ENCODE measurements at places on chromosomes 1 and 21.
A peak's percentile ranks its signal among the peaks of the same experiment; 100 is the strongest.

DNA sequence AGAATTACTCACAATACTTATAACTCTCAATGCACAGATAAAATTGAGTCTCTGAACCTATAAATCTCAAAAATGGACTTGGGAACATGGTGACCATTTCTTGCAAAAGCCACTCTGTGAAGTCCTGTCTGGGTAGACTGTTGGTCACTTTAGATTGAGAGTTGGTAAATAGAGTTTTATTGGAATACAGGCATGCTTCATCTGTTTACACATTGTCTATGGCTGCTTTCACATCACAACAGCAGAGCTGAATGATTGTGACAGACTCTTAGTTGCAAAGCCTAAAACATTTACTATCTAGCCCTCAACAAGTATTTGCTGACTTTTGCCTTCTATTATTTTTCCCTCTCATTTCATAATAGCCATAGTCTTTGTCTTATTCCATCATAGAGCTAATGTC lies 24.1 kb upstream of the ASPM start:
- DNase-seq = no peak

DNA sequence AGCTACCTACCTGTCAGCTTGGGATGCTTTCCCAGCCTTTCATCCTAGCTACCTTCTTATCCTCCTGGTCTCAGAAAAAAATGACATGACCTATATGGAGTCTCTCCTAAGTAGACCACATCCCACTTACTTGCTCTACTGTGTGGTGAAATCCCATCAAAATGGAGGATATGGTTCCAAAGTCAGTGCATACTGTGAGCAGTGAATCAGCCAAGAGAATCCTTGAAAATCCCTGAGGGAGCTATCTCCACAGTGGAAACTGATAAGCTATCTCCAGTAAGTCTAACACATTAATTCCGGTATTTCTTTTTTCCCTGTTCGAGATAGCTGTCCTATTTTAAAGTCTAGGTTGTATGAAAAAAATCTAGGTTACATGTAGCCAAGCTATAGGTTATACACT lies 189.7 kb downstream of the FGGY start:
- no peak for DNase-seq

GRCh38 chr1:81725823-81726222 lies 74.9 kb upstream of the ADGRL2 start:
- no peak for DNase-seq

GRCh38 chr21:15825700-15826099 lies 95.9 kb downstream of the USP25 start:
- no peak for DNase-seq

- DNase-seq = no peak
These were observed 541.3 kb downstream of the OMA1 start for GRCh38 chr1:58005212-58005611.

DNA sequence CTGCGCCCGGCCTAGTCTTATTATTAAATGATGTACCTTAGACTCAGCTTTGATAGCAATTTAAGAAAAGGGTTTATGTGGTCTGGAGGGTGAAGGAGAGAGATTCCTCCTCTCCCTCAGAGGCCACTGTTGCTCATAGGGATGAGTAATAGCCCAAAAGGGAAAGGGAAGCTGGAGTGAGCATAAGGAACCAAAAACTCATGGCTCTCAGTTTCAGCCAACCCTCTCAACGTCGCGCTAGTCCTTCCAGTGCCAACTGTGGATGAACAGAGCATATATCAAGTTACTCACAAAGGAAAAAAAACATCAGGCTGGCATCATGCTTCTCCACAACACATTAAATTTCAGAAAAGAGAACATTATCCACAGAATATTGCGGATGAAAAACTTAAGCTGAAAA lies 8.3 kb upstream of the GPR89B start:
- DNase-seq = no peak

- no peak for DNase-seq
These were observed 14.9 kb upstream of the KCNK1 start for GRCh38 chr1:233598891-233599541.

DNA sequence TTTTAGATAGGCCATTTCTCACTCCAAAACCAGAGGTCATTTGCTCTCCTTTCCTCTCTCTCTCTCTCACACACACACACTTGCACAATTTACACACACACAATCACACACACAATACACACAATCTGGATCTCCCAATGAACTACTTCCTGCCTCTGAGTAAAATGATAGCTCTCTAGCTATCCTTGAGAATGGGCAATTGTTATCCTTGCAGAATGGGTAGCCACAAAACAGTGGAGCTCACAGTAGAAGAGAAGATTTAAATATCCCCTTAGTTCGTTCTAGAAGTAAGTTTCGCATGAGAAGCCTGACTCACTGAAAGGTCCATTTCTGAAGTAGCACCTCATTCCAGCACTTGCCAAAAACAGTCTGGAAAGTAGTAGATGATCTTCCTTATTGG lies 17.6 kb downstream of the PALMD start:
- DNase-seq = no peak

DNA sequence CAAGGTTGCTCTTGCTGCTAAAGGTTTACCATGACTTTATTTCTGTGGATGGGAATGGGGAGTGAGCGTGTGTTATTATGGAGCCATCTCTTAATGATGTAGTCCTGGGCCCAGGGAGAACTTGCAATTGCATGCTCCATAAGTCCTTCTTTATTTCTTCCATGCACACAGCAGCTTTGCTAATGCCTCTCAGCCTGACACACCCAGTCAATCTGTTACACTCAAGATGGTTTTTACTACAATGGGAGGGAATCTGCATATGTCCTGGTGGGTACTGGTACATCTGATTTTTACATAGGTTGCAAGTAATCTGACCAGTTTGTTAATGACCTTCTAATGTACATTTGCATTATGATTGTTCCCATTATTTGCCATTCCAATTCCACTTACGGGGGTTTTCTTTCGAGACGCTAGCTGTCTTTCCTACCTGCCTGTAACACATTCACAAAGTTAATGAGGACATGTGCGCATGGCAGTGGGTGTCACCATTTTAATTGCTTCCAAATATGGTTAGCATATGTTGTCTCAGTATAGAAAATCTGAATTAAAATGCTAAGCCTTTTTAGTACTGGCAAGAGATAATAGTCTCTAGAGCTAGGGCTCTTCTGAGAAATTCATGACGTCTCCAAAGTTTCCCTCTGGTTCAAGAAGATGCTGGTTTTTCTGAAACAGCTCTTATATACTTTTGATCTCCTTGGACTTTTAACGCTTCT lies 188.2 kb downstream of the GRIK1 start:
- no peak for DNase-seq

DNA sequence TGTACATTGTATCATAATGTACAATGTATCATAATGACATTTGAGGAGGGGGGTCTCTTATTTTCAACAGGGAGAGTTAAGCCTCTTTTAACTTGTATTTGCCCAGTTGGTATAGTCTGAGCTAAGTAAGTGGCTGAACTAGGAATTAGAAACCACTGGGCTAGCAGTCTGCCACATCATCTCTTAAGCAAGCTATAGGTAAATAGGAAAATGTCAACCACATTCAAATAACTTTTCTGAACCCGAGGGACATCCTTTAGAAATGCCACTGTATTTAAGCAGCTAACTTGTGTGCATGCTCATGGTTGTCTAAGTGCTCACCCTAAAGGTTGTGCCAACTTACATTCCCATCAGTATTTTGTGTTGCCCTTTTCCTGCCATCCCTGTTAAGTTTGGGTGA lies 35.5 kb upstream of the ASB17 start:
- no peak for DNase-seq

DNA sequence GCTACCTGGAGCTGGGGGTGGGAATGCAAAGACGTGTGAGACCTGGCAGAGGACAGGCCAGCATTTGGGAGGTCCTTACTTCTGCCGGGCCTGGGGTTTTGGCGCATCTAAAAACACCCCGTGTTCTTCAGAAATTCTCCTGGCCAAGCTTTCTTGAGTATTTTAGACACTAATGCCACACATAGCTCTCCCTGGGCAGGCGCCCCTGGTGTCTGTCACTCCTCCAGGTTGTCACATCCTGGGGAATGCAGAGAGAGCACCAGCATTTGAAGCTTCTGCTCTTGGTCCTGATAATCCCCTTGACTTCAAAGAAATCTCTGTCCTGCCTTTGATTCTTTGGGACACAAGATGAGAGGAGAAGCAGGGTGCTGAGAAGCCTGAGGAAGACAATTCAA lies 6.0 kb downstream of the CAPN9 start:
- DNase-seq = no peak

DNA sequence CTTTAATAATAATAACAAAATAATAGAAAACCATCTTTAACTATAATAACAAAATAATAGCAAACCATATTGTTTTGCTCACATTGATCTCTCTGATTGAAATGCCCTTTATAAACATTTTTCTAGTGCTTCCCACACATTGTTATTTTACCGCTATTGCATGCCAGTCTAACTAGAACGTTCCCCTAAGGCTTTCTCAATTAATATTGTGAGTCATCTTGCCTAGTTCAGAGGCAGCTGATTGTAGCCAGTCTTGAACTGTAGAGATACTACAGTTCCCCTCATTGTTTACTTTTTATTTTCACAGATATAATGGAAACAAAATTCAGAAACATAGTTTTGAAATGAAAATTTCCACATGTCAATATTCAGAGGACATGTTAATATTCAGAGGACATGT lies 192.3 kb upstream of the ADGRL4 start:
- DNase-seq = no peak

DNA sequence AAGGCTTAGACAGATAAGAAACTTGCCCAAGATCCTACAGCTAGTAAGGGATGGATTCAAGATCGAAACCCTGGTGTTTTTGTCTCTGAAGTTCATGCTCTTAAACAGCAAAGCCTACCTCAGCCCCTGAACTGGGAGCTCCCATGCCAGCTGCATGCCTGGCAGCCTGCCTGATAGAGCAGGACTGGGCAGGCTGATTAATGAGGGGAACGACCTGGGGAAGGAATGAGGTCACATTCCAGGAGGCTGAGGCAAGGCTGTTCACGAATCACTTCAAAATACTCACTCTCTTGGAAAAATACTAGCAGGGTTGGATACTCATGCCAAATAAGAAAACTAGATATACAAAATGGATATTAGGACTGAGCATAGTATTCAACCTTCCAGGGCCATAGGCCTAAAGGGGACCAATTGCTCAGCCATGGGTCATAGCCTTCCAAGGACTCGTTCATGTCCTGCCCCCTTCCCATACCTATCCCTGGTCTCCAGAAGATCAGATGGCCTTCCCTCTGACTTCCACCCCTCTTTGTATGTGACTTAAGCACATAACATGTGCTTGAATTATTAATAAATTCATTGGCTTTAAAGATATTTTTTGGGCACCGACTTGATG lies 15.6 kb upstream of the TACSTD2 start:
- DNase-seq = no peak

DNA sequence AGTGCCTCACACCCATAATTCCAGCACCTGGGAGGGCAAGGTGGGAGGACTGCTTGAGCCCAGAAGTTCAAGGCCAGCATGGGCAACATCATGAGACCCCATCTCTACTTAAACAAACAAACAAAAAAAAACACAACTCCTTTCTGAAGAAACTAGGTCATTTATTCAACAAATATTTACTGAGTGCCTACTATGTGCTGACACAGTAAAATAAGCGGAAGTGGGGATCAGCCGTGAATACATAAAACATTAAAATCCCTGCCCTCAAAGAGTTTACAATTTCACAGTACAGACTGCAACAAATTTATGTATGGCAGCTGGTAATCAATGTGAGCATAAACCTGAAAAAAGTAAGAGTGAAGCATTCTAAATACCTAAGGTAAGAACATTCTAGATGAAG lies 65.3 kb downstream of the TUT4 start:
- no peak for DNase-seq

GRCh38 chr1:156813750-156814570 lies 2.7 kb downstream of the SH2D2A start:
- peak; percentile 22 for DNase-seq

GRCh38 chr21:23811805-23812204 lies 1795.5 kb downstream of the MRPL39 start:
- DNase-seq = no peak

DNA sequence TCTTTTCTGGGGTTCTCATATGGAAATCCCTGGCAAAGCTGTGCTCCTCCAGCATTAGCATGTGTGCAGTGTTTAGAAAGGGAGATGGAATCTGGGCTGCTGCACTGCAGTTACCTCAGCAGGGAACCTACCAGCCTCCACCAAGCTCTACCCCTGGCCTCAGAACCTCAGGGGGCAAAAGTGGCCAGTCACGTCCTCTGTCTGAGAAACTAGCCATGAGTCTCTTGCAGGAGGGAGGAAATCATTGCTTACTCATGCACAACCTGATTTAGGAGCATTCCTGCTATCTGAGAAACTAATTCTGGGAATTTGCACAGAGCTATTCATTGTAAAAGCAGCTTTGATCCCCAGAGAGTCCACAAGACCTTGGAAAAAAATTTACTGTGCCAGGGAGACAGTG lies 80.6 kb upstream of the IPO9 start:
- DNase-seq = no peak

DNA sequence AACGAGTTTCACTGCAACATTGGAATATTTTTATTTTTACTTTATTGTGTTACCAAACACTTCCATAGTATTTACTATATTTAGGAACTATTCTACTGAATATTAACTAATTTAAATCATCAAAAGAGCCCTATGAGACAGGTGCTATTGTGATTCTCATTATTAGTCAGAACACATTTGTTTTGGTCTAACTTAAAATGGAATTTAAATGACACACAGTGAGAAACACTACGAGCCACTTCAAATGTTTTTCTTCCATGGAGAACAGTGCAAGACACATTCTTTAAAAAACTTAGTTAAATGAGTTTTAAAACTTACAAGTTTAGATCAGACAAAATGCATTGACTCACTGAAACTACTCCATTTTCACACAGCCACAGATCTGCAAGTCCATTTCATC lies 6.6 kb upstream of the TRAF3IP3 start:
- DNase-seq = no peak

GRCh38 chr1:186838380-186839040 lies 9.8 kb downstream of the PLA2G4A start:
- DNase-seq = no peak

- no peak for DNase-seq
These were observed 120.4 kb downstream of the CACHD1 start for GRCh38 chr1:64590316-64590715.

DNA sequence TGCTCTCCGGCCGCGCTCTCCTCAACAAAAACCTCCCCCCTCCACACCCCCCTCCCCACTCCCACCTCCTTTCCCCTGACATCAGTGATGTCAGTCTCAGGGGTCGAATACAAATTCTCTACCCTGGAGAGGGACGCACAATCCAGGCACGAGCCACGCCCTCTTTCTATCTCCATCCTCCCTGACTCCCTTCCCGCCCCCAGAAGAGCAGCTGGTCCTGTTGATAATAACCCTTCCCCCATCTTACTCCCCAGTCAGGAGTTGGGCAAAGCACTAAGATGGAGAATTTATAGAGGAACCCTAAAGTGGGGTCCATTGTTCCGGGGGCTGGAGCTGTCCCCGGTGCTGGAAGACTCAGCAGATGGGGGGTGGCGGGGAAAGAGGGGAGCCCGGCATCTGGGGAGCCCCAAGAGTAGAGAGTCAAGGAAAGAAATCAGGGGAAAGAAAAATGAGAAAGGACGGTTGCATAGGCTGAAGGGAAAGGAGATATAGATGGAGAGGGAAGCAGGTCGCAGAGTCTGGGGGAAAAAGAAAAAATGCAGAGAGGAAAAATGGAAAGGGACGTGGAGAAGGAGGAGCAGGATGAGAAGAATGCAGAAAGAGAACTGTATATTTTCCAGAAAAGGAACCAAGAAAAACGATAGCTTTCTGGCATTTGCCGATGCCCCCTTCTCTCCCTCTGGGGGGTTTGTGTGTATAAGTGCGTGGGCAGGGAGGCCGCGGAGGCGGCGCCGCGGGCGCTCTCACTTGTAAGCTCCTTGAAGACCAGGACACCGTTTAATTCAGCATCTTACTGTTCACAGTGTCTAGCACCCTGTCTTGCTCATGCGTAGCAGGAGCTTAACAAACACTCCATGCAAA lies at the start of gene CELF3:
TSS of gene CELF3 (minus strand) at position 33 of the 861 bp plus-strand sequence. CDS start 783 bp downstream, outside the sequence.
- DNase-seq = peak; percentile 96

- no peak for DNase-seq
These were observed 21.6 kb downstream of the C2CD2 start for GRCh38 chr21:41932191-41932575.

All from NCI-H1436 (cell line).